Urothelium cell line (cell line): ENCODE measurements at places on chromosomes 3 and 15.

DNA sequence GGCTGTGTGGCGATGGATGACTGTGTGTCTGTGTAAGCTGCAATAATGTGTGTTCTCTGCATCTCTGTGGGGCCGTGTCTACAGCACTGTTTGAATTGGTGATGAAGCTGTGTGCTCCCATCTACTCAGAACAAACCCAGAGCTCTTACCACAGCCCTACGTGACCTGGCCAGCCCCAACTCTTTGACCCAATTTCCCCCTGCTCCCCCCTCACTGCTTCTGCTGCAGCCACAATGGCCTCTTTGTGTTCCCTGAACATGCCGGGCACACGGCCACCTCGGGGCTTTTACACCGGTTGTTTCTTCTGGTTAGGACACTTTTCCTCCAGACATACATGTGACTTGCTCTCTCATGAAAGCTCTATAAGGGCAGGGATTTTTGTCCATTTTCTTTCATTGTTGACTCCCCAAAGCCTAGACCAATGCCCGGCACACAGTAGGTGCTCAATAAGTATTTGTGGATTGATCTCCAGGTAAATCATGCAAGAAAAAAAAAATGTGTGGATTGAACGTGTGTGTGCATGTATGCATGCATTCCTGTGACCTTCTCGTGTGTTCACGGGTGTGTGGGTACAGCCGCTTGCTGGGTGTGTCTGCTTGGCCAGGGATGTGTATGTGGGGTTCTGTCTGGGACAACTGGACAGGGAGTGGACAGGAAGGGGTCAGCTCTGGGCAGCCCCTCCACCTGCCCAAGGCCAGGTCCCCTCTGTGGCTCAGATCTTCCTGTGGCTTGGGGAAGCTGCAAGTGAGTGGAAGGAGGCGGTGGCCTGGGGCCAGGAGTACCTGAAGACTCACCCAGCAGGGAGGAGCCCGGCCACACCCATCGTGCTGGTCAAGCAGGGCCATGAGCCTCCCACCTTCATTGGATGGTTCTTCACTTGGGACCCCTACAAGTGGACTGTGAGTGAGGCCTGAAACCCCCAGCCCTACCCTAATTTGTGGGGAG is 14.8 kb downstream of the VILL start:
- peak; percentile 59 for DNase-seq

DNA sequence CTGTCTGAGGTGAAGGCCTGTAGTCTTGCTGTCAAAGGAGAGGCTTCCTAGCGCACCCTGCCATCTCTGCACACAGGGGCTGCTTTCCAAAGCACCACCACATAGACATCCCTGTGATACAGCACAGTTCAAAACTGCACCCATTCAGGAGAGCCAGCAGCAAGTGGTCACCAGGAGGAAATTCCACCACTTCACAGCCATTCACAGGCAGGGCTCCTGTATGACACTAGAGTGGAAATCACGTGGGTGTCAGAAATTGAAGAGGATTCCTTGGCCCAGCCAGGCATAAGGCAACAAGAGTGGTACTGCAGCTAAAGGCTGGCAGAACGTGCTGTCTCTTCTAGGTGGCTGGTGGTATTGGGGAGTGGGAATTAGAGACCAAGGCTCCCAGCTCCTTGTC is 102.8 kb downstream of the RFTN1 start:
- DNase-seq = no peak

DNA sequence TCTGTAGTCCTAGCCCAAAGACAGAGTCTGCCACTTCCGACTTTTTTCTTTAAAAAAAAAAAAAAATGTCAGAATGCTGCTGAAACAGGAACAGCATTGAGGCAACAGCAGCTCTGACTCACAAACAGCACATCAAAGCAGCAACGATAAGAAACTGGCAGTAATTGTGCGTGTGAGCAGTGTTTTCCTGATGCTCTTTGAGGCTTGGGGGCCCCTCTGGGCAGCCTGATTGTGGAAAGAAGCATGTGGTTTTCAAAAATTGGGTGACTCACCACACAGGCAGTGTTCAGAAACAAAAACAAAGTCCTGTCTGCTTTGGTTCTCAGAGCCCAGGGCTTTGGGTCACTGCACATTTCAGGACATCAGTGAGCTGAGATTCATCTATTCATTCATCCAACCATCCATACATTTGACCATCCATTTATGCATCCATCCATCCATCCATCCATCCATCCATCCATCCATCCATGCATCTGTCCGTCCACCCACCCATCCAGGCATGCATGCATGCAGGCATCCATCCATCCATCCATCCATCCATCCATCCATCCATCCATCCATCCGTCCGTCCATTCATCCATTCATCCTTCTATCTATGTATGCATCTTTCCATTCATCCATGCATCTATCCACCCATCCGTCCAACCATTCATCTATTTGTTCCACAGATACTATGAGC is 308.4 kb downstream of the RPLP1 start:
- peak; percentile 96 for DNase-seq

DNA sequence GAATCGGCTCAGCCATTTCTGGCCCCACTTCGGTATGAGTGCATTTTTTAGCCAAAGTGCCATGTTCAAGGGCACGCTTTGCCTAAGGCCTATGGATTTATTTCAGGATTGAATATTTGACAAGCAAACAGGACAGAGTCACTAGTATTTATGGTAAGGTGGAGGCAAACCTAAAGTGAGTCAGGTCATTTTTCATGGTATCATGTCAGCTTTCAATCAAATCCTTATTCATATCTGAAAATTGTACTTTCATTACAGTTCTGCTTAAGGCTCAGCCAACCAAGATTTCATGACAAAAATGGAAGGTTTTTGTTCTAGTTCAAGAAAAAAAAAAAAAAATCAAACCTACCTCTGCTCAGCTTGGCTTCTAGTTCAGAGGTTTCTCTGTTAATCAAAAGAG is 30.5 kb upstream of the ICE2 start:
- no peak for DNase-seq

- DNase-seq = no peak
Measured at GRCh38 chr3:172869368-172869771, 118.8 kb downstream of the ECT2 start.

GRCh38 chr3:171286580-171287249 is 173.5 kb downstream of the TNIK start:
- DNase-seq = no peak

- no peak for DNase-seq
Measured at GRCh38 chr3:100043271-100043670, 71.0 kb downstream of the FILIP1L start.

GRCh38 chr15:63045879-63046278 is 3.3 kb downstream of the TPM1 start:
- DNase-seq = no peak

GRCh38 chr3:59565125-59565524 is 515.3 kb upstream of the CFAP20DC start:
- DNase-seq = no peak

- DNase-seq = no peak
Measured at GRCh38 chr15:85118581-85118980, 136.9 kb downstream of the PDE8A start.

GRCh38 chr3:70554170-70554569 is 241.7 kb upstream of the MDFIC2 start:
- no peak for DNase-seq

DNA sequence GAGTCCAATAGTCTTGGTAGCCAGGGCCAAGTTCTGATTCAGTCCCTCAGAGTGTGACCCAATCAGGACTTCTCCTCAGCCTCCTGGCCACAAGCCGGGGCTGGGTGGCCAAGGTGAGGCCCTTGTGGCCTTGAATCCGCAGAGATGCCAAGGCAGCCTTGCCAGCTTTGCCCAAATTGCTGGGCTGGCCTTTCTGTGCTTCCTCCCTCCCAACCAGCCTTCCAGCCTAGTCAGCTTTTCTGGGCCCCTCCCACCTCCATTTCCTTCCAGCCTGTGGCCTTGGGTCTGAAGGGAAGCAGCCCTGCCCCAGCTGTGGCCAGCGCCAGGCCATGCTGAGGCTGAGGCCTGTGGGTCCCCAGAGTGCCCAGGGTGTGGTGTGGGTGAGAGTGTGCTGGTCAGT is 34.3 kb upstream of the ANKDD1A start:
- no peak for DNase-seq

DNA sequence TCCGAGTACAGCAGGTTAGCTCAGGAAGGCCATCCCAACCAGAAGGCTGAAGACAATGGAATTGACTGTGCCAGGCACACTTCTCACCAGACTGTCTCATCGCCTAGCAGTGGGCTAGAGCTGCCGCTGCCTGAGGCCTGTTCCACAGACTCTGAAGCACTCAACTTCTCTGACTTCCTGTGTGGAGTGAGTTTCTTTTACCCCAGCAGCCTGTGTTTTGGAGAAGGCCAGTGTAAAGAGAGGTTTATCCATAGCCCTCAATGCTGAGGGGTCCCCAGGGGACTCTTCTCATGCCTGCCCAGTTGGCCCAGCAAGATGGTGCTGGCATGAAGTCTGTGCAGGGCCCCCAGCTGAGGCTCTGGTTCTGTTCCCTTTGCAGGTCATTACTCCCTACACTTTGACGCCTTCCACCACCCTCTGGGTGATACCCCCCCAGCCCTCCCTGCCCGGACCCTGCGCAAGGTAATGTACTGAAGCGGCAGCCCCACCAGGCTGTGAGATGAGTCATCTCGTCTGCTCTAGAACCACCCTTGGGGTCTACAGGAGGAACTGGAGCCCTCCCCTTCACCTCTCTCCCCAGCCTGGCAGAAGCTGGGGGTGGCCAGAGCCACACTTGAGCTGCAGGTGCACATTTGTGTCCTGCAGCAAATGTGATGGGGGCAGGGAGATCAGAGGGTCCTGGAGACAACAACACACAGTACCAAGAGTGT is 5.2 kb upstream of the MANF start:
- DNase-seq = no peak

GRCh38 chr3:15300323-15301078 is 31.9 kb downstream of the SH3BP5 start:
- DNase-seq = peak; percentile 85

GRCh38 chr3:66413151-66413751 is 87.6 kb downstream of the LRIG1 start:
- DNase-seq = peak; percentile 39

- no peak for DNase-seq
Measured at GRCh38 chr3:126533506-126533905, 9.6 kb downstream of the CHST13 start.

- DNase-seq = peak; percentile 46
Measured at GRCh38 chr3:158727206-158728060, 4.8 kb downstream of the RARRES1 start.

GRCh38 chr3:40588406-40588805 is 63.6 kb downstream of the ZNF621 start:
- no peak for DNase-seq

DNA sequence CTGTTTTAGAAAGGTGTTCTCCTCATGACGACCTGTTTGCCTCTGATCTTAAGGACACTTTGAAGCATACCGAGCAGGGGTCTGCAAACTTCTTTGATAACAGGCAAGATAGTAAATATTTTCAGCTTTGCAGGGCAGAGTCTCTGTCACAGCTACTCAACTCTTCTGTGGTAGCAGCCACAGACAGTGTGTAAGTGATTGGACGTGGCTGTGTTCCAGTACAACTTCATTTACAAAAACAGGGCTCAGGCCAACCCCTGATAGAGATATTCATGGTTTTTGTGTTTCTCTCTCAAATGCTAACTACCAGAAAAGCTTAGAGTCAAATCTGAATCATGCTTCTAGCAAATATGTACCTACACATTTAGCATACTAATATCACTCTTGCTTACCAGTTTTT is 51.5 kb downstream of the TGFBR2 start:
- no peak for DNase-seq

GRCh38 chr15:64460724-64461720 is 644 bp downstream of the ZNF609 start:
- peak; percentile 75 for DNase-seq

- no peak for DNase-seq
Measured at GRCh38 chr15:36067483-36068274, 511.7 kb upstream of the CDIN1 start.

DNA sequence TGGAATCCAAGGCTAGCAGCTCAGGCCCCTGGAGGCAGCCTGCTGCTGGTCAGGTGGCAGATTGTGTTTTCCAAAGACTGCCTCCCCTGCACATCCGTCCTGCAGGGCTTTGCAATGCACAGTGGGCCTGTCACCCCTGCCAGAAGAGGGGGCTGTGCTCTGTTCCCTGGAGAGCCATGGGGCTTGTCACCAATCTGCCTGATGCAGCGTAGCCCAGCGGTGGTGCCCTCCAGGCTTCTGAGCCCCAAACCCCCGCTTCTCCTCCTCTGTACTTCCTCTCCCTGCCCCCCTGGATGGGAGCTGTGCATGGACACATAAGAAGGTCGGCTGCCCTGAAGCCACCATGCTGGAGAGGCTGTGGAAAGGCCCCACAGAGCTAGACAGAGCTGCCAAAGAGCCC is 10.0 kb upstream of the PLXNA1 start:
- no peak for DNase-seq

DNA sequence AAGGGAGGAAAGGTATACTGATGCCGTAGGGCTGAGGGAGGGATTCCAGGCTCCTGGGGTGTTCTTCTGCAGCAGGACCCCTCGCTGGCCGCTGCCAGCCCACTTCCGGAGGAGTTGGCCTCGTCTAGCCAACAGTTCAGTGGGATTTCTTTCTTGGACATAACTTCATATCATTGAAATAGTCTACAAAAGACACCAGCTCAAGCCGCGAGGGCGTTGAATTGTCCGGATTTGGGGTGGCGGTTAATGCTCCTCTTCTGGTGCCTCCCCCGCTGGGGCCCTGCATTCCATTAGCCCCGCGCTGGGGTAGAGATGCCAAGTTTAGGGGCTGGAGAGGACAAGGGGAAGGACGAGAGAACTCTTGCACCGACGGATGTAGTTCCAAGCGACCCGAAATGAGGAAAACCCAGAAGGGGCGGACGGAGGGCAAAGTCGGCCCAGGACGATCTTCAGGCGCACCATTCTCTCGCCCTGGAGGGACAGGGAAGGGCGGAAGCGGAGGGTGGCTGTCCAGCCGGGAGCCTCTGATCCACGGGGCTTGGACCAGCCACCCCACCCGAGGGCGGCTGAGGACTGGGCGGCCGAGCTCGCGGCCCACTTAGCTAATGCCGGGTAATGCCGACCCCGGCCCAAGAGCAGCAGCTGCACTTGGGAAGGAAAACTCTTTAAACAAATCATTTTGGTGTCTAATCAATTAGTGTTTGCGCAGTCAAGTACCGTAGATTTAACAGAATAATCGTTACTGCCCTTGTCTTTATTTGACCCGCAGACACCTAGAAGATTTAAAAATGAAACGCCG is 4.7 kb upstream of the ONECUT1 start:
- DNase-seq = no peak

- no peak for DNase-seq
Measured at GRCh38 chr15:69435985-69436384, 16.6 kb upstream of the RPLP1 start.

GRCh38 chr15:65632780-65633375 is 11.1 kb downstream of the SLC24A1 start:
- no peak for DNase-seq

GRCh38 chr3:10508619-10509260 is 3.4 kb upstream of the ATP2B2 start:
- DNase-seq = no peak
